Right cardiac atrium (tissue), 5 donors: ENCODE measurements at places on chromosomes 3 and 15. TPM values are rescaled to one million over a fixed set of nuclear protein-coding genes. Genes with fewer than 3 reads are reported as not detected.

DNA sequence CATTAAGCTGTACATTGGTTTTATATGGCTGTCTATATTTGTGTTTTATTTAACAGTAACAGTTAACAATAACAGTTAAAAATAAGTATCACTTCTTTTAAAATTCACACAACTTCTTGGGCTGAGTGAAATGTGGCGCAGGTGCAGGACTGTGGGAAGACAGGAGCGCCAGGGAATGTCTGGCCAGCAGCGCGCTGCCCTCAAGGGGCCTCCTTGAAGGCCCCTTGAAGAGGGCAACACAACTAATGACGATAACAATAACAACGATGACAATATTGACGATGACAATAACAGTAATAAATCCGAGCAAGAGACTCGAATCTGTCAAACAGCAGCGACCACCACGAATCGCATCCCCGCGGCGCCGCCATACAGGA is 411 bp upstream of the PPP2R3A start:
- DNase-seq = no peak

DNA sequence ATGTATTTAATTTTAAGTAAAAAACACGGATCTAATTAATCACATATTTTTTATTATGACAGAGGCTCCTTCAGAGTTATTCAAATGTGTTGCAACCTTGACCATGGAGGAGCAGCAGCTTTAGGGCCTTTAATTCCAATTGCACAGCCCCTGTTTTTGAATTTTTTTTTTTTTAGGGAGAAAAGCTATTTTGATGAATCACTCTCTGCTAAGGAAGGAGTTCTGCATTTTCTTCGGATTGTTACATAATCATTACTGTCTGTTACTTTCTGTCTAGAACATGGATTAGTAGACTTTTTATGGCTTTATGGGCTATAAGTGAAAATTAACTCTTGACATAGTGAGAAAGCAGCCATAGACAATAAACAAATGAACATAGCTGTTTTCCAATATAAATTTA is 90.8 kb downstream of the MCTP2 start:
- no peak for DNase-seq

DNA sequence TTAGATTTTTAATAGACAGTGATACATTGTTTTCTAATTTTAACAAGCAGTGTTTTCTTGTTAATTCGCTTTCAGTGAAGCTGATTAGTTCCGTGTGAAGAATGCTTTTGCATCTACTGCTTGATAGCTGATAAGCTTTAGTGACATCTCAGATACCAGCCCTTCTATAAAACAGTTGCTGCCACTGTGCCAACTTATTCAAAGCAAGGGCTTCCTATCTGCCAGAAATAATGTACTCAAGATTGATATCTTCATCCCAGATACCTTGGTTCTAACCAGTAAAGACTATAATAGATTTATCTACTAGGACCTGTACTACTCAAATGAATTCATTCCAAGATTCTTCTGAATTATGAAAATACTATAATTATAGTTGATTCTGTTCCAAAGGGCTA is 30.4 kb downstream of the RARB start:
- no peak for DNase-seq

DNA sequence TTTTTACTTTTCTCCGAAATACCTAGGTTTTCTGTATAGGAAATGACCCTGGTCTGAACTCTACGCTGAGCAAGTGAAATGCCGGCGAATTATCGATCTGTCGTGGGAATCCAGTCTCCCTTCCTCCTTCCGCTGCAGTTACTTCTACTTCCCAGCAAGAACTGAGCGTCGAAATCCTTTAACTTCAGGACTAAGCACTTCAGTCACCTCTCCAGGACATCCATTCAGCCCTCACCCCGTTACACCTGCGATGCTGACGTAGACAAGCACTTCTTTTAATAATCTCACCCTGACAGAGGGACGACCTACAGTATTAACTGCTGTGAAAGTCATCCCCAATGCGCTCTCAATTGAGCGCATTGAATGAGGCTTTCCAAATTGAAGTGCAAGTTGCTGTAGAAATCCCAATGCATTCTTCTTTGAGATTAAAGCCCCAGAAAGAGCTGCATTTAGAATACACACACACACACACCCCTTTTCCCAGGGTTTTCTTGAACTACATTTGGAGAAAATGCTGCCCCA is 1.3 kb downstream of the TOP2B start:
- no peak for DNase-seq

DNA sequence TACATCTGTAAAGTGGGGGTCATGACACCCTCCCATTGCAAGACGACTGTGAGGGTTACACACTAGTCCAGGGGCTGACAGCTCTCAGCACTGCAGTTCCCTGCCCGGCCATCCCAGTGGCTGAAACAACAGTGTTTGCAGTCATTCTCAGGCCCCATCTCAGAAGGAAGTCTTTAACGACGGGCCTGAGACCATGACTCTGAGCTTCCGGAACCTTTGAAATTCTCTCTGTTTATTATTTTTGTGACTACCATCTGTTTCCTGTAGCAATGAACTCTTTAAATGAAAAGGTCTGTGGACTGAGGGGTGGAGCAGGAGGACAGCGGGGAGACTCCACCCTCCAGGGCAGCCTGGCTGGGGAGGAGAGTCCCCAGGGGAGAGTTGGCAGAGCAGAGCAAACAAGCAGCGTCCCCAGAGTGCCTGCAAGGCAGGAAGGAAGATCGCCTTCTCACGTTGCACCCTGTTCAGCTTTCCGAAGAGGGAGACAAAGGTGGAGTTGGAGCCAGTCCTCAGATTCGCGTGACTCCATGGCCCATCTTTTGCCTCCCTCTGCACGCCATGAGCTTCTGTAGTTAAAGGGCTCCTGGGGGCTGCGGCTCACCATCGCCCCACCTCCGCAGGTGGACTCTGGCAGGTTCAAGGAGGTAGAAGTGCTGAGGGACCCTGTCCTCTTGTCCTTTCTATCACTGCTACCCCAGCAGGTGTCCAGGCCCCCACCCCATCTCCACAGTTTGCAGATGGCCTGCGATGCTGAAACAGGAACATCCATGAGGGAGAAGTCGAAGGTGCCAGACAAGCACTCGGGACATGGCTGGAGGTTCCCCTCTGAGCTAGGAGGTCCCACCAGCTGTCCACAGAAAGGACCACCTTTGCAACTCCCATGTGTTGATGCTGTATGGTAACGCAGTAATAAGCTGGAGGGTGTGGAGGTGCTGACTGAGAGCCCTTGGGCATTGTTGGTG is 525.8 kb upstream of the PROK2 start:
- peak; percentile 59 for DNase-seq

- no peak for DNase-seq
Measured at GRCh38 chr15:71451130-71451529, 335.9 kb downstream of the THSD4 start.

Gene MEX3B
- 2.0 TPM for total RNA-seq

Gene SPINT1
- 0.74 TPM for total RNA-seq

Gene WDR72
- 0.23 TPM for total RNA-seq

Gene SLITRK3
- 0.96 TPM for total RNA-seq

Gene FBXO40
- 228 TPM for total RNA-seq
